ENCODE measurements at places on chromosomes 3 and 15.
A peak's percentile ranks its signal among the peaks of the same experiment; 100 is the strongest.

DNA sequence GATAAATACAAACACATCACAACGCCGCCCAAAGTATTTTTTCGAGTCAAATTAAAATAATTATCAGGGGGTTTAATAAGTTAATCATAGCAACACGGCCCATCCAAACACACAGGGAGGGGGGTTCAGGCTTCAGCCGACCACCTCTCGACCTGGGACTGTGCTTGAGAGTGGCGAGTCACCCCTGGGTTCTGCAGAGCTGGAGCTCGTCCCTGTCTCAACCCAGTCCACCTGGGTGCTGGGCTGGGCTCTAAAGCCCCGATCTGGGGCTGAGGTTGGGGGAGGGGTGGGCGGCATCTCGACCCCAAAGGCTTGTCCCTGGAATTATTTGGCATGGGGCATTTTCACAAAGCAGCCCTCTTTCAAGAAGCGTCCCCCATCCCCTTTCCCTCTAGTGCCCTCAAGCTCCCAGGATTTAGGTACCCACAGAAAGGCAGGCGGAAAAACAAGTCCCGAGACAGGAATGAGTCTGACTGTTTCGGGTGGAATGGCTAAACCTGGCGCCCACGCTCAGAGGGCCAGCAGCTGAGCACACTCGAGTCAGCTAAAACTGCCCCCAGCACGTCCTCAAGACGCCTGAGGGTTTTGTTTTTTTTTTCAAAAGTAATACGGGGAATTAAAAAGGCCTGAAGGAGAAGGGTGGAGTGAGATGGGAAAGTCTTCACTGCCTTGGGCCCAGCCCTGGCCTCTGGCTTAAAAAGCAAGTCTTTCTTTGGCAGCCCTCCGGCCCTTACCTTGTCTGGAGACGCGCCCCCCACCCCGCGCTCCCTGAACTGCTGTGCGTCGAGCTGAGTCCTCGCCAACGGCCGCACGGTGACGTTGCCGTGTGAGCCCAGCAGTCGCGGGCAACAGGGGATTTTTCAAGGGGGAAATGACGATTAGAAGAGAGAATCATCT lies 32.5 kb downstream of the NR2F2 start:
- no peak for DNase-seq

DNA sequence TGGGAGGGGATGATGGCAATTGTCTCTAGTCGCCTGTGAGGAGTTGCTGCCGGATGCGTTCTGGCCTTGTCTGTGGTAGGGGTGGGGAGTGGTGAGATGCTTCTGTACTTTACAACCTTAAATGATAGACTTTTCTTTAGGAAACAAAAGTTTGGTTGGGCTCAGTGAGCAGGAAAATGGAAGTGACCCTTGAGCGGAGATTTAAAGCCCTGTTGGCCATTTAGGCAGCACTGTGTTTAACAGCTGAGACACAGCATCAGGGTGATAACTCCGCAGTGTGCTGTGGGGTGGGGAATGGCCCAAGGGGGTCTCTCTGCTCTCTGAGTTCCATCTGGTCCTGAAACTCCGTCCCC lies 36.6 kb downstream of the SPSB4 start:
- DNase-seq: no peak

GRCh38 chr15:70054366-70054765 lies 43.4 kb downstream of the TLE3 start:
- DNase-seq: no peak

GRCh38 chr3:129433565-129433964 lies 5.1 kb upstream of the EFCAB12 start:
- DNase-seq: no peak

GRCh38 chr3:43869491-43869890 lies 178.8 kb downstream of the ABHD5 start:
- DNase-seq: no peak

- no peak for DNase-seq
Measured at GRCh38 chr15:83565553-83566159, 88.3 kb upstream of the ADAMTSL3 start.

DNA sequence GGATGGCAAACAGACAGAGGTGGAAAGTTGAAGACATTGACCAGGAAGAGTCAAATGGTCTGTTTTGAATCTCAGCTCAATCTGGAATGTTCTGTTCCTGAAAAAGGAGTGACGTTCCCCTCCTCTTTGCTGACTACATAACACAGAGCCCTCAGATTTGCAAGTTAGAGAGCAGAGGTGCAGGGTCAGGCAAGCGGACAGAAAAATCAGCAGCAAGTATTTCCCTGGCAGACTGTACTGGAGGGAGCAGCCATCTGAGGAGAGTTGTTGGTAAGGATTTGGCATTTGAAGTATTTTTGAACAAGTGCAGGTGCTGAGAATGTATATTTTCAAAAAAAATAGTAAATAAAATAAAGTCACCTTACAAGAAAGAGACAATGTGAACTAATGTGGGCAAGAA lies 17.6 kb downstream of the ZNF80 start:
- no peak for DNase-seq

DNA sequence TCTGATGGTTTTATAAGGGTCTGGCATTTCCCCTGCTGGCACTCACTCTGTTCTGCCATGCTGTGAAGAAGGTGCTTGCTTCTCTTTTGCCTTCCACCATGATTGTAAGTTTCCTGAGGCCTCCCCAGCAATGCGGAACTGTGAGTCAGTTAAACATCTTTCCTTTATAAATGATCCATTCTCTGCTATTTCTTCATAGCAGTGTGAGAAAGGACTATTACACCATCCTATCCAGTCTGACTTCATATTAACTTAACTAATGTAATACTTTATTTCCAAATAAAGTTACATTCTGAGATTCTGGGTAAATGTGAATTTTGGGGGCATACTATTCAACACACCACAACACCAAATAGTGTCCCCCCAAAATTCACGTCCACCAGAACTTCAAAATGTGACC lies 22.2 kb upstream of the MAP3K13 start:
- DNase-seq: no peak

- DNase-seq: peak; percentile 95
Measured at GRCh38 chr3:53842436-53843194, 3.6 kb downstream of the CHDH start.

DNA sequence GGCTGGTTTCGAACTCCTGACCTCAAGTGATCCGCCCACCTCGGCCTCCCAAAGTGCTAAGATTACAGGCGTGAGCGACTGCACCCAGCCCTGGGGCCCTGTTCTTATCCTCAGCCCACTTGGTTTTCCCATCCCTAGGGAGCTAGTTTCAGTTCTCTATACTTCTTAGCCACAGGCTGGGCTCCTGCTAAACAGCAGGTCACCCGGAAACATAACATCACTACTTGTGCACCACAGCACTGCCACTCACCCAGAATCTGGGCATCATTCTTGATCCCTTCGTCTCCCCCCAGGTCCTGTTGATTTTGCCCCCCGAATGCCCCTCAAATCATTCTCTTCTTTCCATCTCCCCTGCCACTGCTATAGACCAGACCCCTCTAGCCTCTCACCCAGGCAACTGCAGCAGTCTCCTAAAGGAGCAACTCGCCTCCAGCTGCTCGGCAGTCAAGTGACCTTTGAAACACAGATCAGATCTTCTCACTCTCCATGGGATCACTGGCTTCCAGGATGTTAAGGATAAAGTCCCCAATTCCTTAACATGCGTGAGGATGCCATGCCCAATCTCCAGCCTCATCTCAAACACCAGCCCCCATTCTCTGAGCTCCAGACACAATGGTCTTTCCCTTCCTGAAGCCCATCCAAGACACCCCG lies 5.6 kb upstream of the AP3S2 start:
- DNase-seq: no peak

GRCh38 chr15:92069308-92070250 lies 216.1 kb downstream of the SLCO3A1 start:
- DNase-seq: no peak

DNA sequence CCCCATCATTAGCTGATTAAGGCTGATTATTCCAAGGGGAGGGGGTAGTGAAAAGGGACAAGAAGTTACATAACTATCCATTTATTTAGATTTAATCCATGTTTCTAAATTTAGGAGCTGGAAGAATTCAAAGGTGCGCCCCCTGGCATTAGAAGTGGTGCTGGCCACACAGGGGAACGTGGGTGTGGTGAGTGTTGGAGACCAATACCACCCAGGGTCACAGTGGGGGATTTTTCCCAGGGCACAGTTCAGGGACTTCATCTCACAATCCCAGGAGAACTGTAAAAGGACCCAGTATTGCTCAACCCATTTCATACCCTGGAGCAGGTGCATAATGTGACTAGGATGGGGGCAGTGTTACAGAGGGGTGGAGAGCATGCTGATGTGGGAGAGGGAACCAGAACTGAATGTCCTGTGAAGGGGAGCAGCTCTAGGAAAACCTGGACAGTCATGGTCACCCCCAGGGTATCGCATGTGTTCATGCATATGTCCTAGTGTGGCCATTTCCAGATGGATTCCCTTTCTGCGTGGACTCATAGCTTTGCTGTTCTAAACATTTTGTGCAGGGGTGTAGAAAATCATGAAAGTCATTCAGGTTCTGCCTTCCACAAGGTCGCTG lies 110.3 kb downstream of the LSM3 start:
- no peak for DNase-seq
